ENCODE measurements at places on chromosomes 3 and 15.

GRCh38 chr15:83446904-83447709 is at the start of gene SH3GL3:
TSS of gene SH3GL3 (plus strand) at chr15:83447341. CDS start at chr15:83447534, 193 bp downstream.
- DNase-seq = peak; percentile 61

GRCh38 chr3:159390656-159391212 is 588.9 kb downstream of the MFSD1 start:
- peak; percentile 10 for DNase-seq

- DNase-seq = no peak
These were observed 44.1 kb downstream of the UMPS start for GRCh38 chr3:124774327-124774718.

- DNase-seq = no peak
These were observed 31.9 kb downstream of the NCK1 start for GRCh38 chr3:136893848-136894443.
